ENCODE measurements at places on chromosomes 7 and 10.

GRCh38 chr7:139046143-139046542 is 10.3 kb upstream of the ZC3HAV1L start:
- DNase-seq = no peak

GRCh38 chr10:92238054-92238585 is 52.8 kb downstream of the CPEB3 start:
- DNase-seq = no peak

DNA sequence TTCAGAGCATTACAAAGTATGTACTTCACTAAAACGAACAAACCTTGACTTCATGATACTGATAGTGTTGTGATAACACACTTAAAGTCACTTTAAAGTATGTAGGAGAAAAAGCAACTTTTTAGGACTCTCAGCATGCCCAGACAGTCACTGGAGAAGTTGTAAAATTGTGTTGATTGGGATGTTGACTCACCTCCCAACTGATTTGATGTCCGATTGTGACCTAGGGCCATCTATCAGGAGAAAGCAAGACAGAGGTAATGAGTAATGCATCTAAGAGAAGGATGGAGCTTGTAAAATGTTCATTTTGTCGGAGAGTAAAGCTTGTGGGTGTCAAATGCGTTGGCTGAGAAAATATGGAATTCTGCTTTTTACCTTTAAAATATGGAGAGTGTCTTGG is 135.4 kb upstream of the SEMA3D start:
- DNase-seq = no peak

DNA sequence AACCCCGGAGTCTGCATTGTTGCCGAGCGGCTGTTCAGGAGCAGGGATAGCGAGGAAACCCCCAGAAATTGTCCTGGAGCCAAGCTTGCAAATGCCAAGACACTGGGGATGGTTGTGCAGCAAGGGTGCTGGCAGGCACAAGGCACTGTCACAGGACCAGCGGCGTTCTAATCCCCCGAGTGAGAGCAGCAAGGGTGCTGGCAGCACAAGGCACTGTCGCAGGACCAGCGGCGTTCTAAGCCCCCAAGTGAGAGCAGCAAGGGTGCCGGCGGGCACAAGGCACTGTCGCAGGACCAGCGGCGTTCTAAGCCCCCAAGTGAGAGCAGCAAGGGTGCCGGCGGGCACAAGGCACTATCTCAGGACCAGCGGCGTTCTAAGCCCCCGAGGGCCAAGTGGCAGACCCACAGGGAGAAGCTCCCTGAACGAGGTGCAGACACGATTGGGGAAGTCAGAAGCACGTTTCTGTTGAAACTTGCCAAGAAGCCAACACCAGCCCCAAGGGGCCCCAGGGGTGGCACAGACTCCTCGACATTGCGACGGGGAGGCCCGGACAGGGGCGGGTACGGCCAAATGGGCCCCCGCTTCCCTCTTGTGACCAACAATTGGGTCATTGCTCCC is 40.4 kb upstream of the INPP5A start:
- no peak for DNase-seq

GRCh38 chr7:148941598-148942275 is 57.6 kb upstream of the EZH2 start:
- no peak for DNase-seq

- DNase-seq = no peak
Observed at GRCh38 chr10:68330852-68331454, 911 bp upstream of the HNRNPH3 start.

DNA sequence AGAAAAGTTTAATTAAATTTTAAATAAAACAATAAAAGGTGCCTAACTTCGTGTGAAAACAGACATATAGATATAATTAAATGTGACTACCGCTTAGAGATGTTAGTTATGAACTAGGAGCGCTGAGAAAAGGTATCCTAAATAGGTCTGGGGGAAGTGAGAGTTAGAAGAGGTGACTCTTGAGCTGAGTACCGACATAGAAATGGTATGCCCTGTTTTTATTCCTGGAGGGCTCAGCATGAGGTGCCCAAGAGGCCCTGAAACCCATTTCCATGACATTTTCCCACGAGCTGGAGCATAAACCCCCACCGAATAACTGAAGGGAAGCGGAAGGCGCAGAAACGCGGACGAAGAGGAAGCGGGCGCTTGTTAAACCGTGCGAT is 433 bp upstream of the STARD3NL start:
- no peak for DNase-seq

GRCh38 chr7:99535667-99536066 is 16.2 kb downstream of the FAM200A start:
- DNase-seq = no peak

DNA sequence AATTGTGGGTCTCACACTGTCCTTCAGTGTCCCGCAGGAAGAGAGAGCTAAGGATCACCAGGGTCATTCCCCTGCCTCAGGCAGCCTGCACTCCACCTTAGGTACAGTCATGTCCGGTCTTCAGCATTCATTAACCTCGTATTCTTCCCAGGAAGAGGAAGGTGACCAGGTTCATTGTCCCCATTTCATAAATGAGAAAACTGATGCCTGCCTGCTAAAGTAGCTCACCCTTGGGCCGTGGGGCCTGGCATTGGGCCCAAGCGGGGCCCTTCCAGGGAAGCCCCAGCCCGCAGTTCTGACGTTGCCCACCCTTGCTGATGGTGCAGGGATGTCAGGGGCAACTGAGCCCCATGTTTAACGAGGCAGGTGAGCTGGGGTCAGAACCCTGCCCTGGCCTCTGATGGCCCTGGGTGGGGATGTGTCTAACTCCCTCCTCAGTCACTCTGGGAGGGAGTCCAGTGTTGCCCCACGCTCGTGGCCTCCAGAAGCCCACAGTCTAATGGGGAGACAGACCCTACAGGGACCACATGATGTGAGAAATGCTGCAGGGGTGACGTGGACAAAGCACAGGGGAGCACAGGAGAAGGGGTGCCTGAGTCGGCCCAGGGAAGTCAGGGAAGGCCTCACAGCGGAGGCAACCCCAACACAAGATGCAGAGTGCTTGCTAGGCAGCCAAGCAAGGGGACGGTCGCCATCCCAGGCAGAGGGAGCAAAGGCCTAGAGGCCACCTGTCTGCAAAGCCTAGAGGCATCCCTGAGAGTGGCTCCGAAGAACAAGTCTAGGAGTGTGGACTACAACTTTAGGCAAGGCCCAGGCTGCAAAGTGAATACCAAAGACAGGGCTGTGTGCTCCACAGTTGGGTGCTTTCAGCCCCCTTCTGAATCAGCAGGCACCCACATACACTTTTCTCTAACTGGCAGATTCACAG is 25.1 kb downstream of the DDIT4 start:
- DNase-seq = no peak

GRCh38 chr7:44979481-44980392 is 922 bp upstream of the MYO1G start:
- no peak for DNase-seq

DNA sequence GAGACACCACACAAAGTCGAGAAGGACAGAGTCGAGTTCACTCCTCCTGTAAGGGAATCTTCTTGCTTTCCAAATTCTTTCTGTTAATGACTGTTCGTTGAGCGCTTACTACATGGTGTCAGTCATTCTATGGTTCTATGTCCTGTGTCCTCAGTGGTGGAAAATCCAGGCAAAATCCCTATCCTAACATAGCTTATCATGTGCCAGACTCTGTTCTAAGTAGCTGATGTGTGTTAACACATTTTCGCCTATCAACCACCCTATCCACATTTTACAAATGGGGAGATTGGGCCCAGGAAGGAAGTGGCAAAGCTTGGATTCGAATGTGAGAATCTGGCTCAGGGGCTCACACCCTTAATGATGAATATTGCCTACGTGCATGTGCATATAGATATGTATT is 280.1 kb downstream of the GATA3 start:
- no peak for DNase-seq

GRCh38 chr7:18125476-18125875 is 97.8 kb upstream of the PRPS1L1 start:
- no peak for DNase-seq
